ENCODE measurements at places on chromosomes 6 and 20.

DNA sequence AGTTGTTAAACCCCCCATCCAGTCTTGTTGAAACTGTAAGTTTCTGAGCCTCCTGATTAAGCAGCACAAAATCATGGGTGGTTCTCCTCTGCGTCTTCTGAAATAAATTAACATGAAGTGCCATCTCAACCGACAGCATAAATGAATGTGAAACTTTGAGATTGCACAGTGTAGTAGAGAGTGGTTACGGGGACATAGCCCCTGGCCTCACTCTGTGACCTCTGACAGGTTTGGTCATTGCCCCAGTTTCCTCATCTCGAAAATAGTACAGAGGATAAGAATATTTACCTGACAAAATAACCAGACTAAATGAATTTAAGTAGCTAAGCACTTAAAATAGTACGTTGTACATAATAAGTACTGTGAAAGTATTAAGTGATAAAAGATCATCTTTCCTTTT, 19.1 kb downstream of the NKX2-4 start:
- DNase-seq = no peak

GRCh38 chr6:103107985-103108384, 1714.5 kb downstream of the GRIK2 start:
- no peak for DNase-seq

DNA sequence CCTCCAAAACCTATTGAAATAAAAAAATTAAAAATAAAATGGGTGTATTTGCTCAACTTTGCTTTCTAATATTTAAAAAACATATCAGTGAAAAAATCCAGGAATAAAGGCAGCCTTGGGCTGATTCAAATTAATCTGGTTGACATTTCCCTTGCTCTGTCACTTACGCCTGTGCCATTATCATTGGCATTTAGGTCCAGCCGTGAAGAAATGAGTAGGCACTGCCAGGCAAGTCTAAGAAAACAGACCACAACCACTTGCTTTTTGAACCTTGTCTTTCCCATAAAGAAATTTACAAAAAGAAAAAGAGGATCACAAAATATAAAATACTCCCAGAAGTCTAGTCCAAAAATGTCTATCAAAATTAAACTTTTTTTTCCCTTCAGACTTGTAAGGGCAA, 59.2 kb upstream of the HBS1L start:
- DNase-seq = no peak

- DNase-seq = no peak
Observed at GRCh38 chr6:158344534-158344933, 32.3 kb downstream of the TULP4 start.

- no peak for DNase-seq
Observed at GRCh38 chr6:52591832-52592231, 15.0 kb upstream of the TRAM2 start.

DNA sequence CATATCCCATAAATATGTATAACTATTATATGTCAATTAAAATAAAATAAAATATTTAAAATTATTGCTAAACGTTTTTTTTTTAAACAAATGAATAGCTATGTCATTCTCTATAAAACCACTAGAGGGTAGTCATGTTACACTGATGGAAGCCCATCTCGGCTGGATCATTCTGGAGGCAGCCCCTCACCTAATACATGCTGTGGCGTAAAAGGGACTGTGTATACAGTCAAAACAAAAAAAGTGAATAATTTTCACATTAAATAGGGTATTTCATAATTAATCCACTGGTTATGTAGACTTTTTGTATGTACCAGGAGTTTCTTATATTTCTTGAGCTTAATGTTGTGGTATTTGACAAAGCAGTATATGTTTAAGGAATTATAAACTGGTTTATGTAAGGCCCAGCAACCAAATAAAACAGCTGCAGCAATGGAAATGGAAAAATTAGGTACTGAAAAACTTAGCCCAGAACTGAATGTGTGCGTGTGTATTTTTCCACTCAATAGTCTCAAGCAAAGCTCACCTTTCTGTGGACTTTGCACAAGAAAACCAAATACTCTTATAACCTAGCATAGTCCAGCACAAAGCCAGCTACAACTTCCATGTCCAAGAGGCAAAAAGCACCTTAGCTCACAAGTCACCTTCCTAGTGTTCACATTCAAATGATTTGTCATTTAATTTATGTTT, 81.7 kb downstream of the COL9A1 start:
- no peak for DNase-seq

- DNase-seq = no peak
Observed at GRCh38 chr6:44222486-44223318, 693 bp upstream of the SLC29A1 start.

GRCh38 chr6:149372062-149372461, 28.0 kb upstream of the SUMO4 start:
- no peak for DNase-seq

- DNase-seq = no peak
Observed at GRCh38 chr6:43627008-43627825, 1.8 kb downstream of the GTPBP2 start.

DNA sequence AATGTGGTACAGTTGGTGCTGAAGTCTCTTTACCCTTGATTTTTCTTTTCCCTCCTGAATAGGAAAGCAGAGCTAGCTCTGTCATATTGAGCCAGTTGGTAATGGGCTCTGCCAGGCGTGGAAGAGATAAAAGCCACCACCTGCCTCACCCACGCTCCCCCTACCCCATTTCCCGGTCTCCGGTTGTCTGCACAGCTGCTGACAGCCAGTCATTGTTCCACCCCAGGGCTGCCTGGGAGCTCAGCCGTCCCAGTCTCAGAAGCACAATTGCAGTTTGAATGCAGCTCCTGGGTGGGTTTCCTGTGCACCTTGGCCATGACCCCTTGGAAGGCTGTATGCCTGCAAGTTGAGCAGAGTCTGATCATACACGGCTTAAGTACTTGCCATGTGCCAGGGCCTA, 675.2 kb upstream of the FLRT3 start:
- no peak for DNase-seq

GRCh38 chr6:158642097-158642601, 2.4 kb downstream of the DYNLT1 start:
- DNase-seq = no peak

GRCh38 chr20:40160097-40160550, 528.9 kb downstream of the MAFB start:
- no peak for DNase-seq

- DNase-seq = no peak
Observed at GRCh38 chr6:135854799-135855198, 3.3 kb downstream of the PDE7B start.

- no peak for DNase-seq
Observed at GRCh38 chr6:125307150-125307838, 5.5 kb upstream of the HDDC2 start.

DNA sequence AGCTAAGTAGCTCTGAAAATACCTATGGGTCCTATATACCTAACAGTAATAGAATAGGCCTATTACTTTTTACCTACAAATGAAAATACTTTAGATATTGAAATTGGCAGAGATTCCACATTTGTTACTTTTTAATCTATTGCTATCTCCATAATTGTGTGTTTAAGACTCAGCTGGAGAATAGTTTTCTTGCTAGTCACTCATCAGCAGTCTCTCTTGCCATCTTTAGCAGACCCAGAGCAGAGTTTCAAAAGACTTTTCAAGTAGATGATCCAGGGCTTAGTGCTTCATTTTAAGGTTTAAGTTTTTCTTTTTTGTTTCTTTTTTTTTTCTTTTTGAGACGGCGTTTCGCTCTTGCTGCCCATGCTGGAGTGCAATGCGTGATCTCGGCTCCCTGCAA, 12.9 kb downstream of the ANKS1A start:
- DNase-seq = no peak

DNA sequence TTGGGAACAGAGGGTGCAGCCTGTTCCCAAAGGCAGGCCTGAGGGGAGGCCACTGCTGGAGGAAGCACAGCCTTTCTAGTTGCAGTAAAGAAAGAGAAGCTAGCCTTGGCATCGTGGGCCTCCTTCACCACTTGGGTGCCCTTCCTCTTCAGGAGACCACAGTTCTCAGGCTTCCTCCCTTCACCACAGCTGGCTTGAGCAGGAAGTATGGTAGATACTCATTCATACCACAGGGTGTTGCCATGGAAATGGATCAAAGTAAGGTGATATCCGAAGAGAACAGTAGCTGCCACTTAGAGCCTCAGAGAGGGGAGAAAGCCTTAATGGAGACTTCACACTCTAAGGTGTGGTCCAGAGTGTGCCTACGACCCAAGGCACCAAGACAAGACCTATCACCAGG, 120.4 kb upstream of the RIPOR2 start:
- no peak for DNase-seq

- no peak for DNase-seq
Observed at GRCh38 chr6:35186571-35186970, 27.2 kb upstream of the SCUBE3 start.

DNA sequence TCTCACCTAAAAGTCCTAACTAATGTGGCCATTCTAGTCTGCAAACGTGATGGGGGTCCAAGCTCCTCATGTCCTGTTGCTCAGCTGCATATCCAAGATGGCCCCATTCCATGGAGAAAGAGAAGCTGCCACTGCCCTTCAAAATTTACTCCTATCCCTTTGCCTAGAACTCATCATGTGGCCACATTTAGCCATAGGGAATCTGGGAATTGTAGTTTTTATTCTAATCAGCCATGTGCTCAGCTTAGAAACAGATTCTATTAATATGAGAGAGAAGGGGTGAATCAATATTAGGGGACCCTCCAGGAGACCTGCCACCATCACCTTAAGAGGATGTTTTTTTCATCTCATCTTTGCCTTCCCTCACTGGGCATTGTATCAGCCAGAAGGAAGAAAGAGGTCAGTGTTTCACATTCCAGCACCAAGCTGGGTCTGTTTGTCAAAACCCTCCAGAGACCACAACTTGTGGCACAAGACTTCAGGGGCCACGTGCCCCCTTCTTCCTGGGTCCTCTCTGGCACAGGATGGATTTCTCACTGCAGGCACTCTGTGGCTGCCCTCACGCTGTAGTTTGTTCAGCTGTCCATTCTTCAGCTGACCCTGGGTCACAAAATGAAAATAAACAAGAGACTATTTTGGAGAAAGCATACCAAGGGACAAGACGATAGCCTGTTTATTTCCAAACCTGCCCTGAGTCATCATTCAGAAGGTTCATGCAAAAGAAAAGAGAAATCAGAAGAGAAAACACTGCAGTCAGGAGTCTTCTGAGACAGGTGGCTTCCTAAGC, 172.0 kb downstream of the EYA2 start:
- DNase-seq = no peak

GRCh38 chr6:144156338-144156737, 6.0 kb downstream of the STX11 start:
- DNase-seq = no peak

GRCh38 chr6:131900231-131900630, 50.9 kb downstream of the CCN2 start:
- no peak for DNase-seq

GRCh38 chr20:9475456-9475855, 38.9 kb upstream of the LAMP5 start:
- DNase-seq = no peak

DNA sequence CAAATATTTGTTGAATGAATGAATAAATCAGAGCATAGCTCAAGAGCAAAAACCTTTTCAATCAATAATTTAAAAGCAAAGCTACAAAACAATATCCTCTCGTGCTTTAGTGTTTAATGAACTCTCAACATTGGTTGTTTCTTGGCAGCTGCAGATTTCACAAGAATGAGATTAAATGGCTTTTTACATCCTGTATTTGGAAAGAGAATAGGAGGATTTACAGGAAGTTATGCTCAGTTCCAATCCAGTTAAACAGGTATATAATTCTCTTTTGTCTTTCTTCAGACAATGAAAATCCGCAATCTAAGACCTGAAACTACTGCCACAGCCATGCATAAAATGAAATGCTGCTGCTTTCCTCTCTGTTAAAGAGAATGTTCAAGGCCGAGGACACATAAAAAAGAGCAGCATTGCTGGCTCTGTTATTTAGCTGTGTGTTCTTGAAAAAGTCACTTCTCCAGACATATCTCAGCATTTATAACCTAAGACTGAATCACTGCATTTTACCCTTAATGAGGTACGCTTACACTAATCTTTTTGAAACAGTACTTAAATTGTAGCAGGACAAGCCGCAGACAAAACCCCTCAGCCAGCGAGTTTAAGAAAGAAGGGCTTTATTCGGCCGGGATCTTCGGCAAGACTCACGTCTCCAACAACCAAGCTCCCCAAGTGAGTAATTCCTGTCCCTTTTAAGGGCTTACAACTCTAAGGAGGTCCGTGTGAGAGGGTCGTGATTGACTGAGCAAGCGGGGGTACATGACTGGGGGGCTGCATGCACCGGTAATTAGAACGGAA, 3.6 kb downstream of the C6orf52 start:
- no peak for DNase-seq

GRCh38 chr20:62370115-62370806, 3.1 kb upstream of the LAMA5 start:
- no peak for DNase-seq

Data from NCI-H187 treated with DMSO at 0.1 percent for 48 hours (cell line).